AG08395 (cell line): ENCODE measurements at places on chromosomes 11 and 22.

DNA sequence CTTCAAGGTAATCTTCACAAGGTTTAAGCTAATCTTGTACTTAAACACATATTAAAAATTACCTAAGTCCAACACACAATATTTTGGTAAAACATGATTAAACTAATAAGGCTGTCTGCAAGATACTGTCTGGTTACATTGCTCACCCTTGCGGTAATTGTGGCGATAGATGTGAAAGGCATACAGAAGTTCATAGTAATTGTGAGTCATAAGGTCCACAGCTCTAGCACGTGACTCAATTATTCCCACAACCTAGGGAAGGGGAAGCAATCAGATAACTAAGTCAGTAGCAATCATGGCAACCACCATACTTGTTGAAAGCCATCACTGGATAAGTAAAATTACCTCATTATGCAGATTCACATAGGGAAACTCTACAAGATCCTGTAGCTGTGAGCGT lies 30.5 kb upstream of the FNBP4 start:
- DNase-seq, result peak; percentile 20

DNA sequence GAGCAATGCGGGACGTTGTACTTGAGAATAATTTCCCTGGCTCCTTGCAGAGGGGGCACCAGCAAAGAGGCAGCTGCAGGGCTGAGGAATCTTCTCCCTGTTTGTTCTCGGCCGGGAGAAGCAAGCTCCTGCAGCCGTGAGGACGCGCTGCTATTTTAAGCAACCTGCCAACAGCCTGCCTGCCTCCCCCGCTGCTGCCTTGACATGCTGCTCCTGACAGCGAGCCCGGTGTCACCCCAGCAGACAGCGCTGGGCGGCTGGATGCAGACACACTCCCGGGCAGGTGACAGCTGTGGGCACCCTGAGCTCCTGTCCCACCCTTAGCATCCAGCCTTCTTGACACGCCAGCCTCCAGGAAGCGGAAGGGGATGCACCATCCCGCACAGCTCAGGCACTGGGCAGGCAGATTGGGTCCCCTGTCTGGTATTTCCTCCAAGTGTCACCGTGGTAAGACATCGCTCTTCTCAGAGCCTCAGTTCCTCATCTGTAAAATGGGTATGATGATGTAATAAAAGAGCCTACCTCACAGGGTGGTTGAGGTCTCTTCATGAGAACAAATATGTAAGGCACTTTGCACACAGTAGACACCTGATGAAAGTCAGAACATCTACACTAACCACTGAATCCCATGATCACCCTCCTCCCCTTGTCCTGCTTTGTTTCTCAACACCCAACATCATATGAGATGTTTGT lies 530.6 kb downstream of the MN1 start:
- no peak for DNase-seq

- no peak for DNase-seq
Measured at GRCh38 chr22:31465307-31465706, 24.3 kb downstream of the EIF4ENIF1 start.

GRCh38 chr22:37175414-37176281 lies 12.4 kb downstream of the C1QTNF6 start:
- no peak for DNase-seq

GRCh38 chr11:74909385-74909784 lies 39.5 kb downstream of the XRRA1 start:
- no peak for DNase-seq

- DNase-seq, result no peak
Measured at GRCh38 chr11:134913999-134914590, 502.1 kb upstream of the B3GAT1 start.

GRCh38 chr22:19959043-19959586 lies 17.5 kb upstream of the TXNRD2 start:
- peak; percentile 43 for DNase-seq

DNA sequence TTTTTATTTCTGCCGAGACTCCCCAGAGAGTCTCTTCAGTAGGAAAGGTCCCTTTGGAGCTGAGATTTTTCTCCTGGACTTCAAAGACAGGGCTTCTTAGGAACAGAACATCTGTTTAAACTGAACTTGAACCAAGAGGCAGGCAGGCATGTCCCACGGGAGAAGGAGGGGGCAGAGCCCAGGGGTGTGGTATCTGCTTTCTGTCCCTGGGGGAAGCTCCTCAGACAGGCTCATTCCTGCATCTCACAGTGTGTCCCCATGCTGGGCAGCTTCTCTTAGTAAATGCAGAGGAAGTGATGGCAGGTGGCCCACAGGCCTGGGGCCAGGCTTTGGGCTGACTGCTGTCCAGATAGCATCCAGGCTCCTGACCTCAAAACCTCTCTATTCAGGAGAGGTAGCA lies 47.3 kb downstream of the TSPAN18 start:
- DNase-seq, result peak; percentile 45

GRCh38 chr11:118610773-118611432 lies 3.5 kb downstream of the PHLDB1 start:
- no peak for DNase-seq

DNA sequence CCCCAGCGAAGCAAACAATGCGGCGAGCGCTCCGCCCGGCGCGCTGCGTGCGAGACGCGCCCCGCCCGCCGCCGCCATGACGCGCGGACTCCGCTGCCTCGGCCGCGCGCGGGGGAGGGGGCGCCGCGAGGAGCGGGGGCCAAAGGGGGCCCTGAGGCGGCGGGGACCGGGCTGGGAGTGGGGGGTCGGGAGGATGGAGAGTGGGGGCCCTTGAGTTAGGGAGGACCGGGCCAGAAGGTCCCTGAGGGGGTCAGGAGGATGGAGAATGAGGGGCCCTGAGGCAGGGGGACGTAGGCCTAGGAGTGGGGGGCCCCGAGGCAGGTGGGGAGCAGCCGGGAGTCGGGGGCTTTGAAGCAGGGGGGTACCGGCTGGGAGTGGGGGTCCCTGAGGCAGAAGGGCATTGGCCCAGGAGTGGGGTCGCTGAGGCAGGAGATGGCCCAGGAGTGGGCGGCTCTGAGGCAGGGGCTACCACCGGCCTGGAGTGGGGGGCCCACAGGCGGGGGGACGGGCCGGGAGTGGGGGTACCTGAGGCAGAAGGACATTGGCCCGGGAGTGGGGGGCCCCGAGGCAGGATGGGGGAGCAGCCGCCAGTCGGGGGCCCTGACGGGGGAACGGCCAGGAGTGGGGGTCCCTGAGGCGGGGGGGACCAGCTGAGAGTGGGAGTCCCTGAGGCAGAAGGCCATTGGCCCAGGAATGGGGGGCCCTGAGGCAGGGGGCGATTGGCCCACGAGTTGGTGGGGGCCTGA lies at the start of gene BRD1:
TSS of gene BRD1 (minus strand) at position 21 of the 746 bp plus-strand sequence. CDS start 3,556 bp downstream, outside the sequence.
- peak; percentile 72 for DNase-seq

DNA sequence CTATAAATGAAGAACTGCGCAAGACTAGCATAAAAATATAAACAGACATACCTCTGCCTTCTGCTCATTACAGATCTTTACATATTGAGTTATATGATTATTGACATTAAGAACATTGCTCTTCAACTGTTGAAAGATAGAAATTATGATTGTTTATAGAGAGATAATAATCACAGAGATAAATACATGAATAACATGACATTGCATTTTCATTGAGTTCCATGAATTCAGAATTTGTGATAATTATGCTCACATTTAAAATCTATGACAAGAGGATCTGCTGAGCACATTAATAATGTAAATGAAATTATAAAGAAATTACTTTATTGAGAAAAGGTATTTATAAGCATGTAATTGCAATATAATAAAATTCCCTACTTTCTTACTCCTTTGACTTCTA lies 24.8 kb downstream of the KIF18A start:
- no peak for DNase-seq

- DNase-seq, result no peak
Measured at GRCh38 chr11:9228091-9228490, 37.1 kb downstream of the DENND5A start.
